ENCODE measurements at places on chromosomes 3 and 15. TPM values are rescaled to one million over a fixed set of nuclear protein-coding genes. Genes with fewer than 3 reads are reported as not detected.

Gene RTP3
- not detected for total RNA-seq

Gene WDR93
- total RNA-seq: 0.16 TPM

Gene CTXN2
- total RNA-seq: not detected

DNA sequence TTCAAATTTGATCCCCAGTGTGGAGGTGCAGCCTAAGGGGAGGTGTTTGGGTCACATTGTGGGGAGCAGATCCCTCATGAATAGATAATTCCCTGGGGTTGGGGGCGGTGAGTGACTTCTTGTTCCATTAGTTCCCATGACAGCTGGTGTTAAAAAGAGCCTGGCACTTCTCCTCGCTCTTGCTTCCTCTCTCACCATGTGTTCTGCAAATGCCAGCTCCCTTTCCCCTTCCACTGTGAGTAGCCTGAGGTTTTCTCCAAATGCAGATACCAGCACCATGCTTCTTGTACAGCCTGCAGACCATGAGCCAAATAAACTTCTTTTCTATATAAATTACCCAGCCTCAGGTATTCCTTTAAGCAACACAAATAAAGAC lies 23.1 kb downstream of the RIOX2 start:
- no peak overlapping the region for H3K4me3 ChIP-seq
- no peaks in the 10 kb centered on the region for H3K27me3 ChIP-seq
- H3K36me3 ChIP-seq: no peaks in the 10 kb centered on the region

DNA sequence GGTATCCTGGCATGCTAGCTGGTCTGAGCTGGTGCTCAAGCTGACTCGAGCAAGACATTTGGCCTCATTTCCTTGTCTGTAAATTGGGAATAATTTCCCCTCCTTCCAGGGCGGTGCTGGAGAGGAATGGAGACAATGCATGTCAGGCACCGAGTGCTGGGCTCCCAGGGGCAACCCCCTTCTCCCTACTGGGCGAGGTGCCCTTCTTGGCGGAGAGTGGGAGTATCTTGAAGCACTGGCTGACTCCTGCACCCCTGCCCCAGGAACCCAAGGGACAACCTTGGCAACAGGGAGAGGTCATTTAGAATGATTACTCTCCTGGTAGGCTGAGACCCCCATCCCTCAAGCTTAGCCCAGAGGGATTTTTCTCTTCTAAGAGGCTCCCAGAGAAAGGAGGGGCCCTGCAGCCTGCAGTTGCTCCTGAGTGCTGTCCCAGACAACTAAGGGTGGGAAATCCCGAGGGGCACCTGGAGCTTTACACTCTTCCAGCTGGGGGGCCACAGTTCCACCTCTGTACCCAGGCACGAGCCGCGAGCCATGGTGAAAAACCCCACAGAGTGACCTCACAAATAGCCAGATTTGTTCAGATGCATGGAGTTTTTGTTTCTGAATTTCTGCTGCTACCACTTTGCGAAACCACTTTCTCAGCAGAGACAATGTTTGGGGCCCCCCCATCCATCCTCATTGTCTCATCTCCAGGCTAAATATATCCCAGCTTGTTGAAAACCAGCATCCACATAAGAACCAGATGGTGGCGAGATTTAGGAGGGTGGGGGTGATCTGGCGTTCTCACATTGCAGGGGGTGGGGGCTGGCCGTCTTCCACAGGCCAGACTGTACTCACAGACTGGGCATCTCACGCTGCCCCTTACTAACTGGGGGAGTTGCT lies 44.8 kb downstream of the ABTB1 start:
- H3K27ac ChIP-seq: no peak overlapping the region
- H3K4me1 ChIP-seq: no peaks in the 10 kb centered on the region
- H3K27me3 ChIP-seq: no peaks in the 10 kb centered on the region
- H3K36me3 ChIP-seq: no peaks in the 10 kb centered on the region

DNA sequence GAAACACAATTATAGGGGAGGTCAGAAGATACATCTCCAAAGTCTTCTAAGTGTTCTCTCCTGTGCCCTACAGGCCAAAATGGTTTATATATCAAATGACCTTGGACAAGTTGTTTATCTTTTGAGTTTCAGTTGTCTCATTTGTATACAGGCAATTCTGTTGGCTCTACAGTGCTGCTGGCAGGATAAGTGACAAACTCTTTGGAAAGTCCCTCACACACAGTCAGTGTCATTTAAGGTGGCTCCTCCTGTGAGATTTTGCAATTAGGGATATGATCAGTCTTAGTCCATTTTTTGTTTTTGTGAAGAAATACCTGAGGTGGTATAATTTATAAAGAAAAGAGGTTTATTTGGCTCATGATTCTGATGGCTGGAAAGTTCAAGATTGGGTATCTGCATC lies 1035.8 kb upstream of the CFAP20DC start:
- no peak for DNase-seq
- H3K4me3 ChIP-seq: no peak overlapping the region
- H3K27ac ChIP-seq: no peak overlapping the region
- H3K27me3 ChIP-seq: no peaks in the 10 kb centered on the region
- H3K4me1 ChIP-seq: no peaks in the 10 kb centered on the region
- no peaks in the 10 kb centered on the region for H3K36me3 ChIP-seq

All from Caco-2 (cell line).